NCI-H446 (cell line): ENCODE measurements at places on chromosomes 6 and 20.

DNA sequence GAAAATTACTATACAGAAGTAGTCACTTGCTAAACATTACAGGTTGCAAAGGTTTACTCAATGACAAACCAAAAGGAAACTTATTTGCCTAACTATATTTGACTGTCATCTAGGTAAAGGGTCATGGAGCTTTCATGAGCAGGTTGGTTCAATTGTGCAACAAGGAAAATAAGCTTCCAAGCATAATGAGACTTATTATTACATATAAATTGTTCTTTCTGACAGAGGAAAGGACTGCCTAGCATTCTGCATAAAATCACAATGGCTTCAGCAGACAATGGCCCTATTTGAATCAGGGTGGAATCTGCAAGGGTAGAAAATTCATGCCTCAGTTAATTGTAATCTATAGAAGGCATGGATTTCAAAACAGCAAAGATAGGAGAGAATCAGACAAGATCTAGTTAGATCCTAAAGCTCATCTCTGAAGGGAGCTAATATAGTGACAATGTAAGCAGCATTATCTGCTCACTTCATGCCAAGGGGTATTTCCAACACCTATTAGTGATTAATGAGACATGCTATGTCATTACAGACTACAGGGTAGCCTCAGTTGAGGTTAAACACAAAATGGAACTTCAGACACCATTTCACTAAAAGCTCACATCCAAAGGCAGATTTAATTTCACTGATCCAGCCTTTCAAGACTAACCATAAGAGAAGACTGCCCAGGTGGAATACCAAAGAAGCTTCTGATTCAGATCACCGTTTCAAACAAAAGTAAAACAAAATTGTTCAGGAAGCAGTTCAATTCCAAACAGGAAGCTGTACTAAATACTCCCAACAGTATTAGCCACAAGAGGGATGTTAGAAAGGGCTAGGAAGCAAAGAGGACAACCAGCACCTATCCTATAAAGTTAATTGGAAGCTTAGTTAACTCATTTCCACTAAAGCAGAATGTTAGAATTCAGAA is 8.5 kb downstream of the STAU1 start:
- no peak for DNase-seq

GRCh38 chr6:5152460-5152859 is 67.3 kb downstream of the PPP1R3G start:
- no peak for DNase-seq

GRCh38 chr6:147651249-147652063 is 143.0 kb downstream of the SAMD5 start:
- DNase-seq, result no peak

DNA sequence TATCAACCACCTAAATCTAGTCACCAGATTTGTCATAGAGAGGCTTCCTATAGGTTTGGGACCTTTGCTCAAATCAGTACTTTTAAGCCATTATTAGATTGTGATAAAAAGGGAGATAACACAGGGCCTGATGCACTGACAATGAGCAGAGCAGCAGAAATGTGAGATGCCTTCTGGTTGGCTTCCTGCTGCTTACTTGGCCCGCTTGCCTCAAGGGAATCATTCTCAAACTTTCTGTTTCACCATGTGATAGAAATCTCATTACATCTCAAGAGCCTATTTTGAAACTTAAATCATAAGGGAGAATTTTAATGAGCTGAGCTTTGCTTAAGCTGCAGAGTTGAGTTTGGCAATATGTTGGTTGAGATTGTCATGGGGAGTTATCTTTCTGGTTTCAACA is 606.0 kb downstream of the DHX35 start:
- no peak for DNase-seq

DNA sequence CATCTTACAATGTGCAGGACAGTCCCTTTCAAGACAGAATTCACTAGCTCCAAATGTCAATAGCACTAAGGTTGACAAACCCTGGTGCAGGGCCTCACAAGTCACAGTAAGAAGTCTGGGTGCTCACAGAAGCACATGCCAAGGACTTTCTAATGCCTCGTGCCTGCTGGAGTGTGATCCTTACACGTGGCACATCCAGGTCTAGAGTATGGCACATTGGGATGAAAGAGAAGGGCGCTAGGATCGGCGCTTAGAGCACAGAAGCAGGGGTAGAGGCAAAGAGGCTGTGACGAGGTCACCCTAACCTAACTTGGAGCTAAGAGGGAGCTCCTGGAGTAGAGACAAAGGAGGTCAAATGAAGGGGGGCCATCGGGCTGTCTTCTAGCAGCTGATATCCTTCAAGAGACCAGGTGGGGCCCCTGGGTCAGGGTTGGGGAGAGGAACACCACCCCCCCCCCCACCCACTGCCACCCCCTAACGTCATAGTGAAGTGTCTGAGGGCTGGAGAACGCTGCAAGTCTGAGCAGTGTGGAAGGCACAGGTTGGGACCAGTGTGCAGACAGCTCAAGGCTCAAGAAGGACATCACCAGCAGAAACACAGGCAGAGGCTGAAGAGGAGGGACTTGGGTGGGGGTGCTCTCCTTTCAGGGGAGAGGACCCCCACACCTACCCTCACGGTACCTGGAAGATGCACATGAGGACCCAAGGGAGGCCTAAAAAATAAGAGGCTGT is 97.8 kb upstream of the MRPS10 start:
- DNase-seq, result no peak

DNA sequence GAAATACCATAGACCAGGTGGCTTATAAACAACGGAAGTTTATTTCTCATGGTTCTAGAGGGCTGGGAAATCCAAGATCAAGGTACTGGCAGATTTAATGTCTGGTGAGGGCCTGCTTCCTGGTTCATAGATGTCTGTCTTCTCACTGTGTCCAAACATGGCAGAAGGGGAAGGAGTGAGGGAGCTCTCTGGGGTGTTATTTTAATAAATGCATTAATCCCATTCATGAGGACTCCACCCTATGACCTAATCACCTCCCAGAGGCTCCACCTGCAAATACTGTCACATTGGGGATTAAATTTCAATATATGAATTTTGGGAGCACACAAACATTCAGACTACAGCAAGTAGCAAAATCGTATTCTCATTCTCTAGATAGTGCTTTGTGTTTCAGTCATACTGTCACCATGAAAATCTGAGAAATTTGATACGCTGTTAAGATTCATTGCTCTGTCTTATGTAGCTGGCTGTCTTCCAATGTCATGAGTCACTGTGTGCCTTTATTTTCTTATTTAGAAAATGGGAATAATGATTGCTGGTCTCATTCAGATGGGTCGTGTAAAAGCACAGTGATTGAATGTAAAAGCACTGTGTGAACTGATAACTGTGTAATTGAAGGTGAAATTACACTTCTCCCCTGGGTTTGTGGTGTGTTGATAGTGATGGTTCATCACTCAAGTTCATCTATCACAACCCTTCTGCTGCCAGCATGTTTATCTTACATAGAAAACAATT is 8.9 kb upstream of the ERVFRD-1 start:
- DNase-seq, result peak; percentile 37

DNA sequence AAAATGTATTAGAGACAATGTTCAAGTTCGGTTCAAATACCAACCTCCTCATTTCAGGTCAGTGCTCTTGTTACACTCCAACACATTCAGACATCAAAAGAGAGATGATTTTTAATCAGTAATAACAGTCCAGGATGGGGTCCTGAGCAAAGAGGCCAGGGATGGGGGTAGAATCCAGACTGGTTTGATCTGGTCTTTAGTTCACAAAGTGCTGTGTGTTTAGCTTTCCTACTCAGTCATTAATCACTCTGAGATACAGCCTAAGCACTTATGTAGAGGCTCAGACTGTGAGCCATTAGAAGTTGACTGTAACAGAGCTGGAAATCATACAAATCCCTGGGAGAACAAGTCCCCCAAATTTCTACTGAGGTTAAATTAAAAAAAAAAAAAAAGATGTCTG is 241.6 kb downstream of the PTPRK start:
- no peak for DNase-seq

DNA sequence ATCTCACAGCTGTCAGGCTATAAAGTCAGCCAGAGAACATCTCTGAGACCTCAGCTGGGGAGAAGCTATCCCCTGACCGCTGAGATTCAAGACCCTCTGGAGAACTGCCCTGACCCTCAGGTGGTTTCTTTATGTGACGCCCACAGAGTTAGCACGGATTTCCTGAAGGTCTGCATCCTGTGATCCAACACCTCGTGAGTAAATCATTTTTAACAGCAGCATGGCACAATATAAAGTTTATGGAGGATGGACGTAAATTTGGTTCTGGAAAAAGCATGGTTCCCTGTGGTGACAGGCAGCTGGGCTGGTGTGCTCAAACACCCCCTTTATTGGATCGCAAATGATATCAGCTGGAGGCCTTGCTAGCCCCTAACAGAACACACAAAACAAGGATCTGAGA is 25.3 kb upstream of the TRAF3IP2 start:
- DNase-seq, result no peak

DNA sequence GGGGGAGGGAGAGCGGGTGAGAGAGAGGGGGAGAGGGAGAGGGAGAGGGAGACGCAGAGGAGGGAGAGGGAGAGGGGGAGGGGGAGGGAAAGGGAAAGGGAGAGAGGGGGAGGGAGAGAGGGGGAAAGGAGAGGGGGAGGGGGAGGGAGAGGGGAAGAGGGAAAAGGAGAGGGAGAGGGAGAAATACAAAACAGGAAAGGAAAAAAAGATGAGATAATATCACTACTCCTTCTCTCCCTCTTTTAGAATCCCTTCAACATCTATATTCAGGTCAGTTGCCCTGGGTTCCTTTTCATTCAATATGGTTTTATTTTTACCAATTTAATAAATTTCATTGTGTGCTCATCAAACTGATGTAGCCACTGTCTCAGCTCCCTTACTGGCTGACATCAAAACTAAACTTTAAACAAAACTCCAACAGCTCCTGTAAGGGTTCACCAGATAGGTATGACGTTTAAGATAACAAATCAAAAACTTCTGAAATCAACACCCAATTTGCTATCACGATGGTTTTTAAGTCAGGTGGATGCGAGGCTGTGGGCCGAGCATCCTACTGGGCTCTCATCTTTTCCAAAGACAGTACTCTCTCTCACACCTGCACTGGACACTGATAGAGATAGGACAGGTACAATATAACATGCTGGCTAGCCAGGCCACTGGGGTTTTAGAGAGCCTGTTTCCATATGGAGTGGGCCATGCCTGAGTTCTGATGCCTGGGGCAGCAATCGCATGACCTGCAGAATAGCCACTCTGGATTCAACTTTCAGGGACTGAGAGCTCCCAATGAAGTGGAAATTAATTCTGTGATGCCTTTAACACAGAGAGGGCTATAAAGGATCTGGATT is 99.5 kb downstream of the FYN start:
- DNase-seq, result no peak

DNA sequence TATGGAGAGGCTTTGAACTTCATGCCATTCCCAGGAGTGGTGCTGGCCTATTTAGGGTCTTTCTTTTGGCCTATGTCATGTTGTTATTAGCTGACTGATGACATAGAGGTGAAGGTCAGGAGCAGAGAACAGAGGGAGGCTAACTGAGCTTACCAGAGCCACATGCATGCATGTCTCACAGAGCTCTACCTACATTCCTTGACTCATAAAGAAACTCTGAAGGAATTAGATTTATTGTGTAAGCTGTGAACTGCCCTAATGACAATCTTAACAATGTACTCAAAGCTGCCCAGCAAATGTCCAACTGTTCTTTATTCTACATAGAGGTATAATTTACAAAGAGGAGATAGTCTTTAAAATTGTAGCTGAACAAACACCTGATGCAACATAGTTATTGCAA is 192.7 kb upstream of the CNR1 start:
- DNase-seq, result no peak

DNA sequence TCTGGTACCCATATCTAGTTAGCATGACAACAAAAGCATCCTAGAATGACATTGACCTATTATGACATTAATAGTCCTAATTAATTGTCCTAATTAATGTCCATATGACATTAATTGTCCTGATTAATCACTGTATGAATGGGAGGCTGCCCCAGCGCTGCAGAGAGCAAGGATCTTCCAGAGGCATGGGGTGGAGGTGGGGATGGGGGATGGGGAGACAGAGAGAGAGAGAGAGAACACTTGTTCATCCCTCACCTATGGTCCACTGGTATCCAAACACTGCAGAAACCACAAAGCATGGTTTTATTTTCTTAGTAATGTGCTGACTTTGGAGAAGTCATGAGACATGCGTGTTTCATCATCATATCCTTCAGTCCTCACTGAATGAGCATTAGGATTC is 235.1 kb downstream of the FNDC1 start:
- no peak for DNase-seq

DNA sequence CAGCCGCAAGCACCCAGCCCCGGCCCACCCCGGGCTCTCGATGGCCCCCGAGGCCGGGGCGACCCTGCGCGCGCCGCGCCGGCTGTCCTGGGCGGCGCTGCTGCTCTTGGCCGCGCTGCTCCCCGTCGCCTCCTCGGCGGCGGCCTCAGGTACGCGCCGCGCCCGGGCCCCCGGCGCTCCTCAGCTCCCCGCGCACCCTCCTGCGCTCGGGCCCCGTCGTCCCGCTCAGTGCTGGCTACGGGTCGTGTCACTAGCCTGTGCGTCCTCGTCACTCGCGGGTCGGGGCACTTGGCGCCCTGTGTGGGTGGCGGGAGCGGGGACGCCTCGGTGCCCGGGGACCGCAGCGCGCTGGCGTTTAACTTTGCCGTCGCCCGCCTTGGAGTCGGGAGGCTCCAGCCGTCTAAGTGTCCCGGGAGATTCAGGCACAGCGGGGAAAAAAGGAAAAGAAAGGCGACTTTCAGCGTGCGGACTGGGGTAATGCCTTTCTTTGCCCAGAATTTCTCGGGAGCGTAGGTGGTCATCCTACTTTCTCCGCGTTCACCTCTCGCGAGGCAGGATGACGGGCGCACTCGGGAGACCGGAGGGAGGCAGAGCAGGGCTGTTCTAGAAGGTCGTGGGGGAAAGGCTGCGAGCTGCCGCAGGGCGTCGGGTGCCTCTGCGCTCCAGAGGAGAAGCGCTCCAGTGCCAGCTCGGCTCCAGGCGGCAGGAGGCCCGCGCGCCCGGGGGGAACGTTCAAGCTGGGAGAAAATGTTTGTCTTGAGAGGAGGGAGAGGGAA is 545 bp downstream of the FNDC1 start:
- DNase-seq, result no peak

DNA sequence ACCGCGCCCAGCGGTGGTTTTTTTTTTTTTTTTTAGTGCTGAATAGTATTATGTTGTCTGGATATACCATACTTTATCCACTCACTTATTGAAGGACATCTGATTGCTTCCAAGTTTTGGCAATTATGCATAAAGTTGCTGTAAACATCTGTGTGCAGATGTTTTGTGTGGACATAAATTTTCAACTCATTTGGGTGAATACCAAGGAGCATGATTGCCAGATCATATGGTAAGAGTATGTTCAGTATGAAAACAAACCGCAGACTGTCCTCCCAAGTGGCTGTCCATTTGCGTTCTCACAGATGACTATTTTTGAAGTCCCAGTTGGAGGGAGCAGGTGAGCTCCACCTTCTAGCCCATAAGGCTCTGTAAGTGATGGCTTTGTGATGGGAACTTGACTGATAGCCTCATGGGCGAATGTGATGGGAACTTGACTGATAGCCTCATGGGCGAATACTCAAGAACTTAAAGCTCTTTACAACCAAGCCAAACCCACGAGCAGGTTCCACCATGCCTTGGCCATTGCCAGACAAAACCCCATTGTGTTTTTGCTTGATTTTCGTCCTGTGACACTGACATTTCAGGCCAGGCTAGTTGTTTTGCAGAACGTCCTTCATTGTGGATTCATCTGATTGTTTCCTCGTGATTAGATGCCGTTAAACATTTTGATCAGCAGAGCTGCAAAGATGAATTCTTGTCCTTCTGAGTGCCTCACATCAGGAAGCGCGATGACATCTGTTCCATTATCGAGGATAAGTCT is 51.0 kb downstream of the ZBTB2 start:
- DNase-seq, result no peak

- DNase-seq, result no peak
Observed at GRCh38 chr6:131740161-131740560, 29.3 kb upstream of the CTAGE9 start.

- no peak for DNase-seq
Observed at GRCh38 chr6:93799226-93799625, 379.9 kb upstream of the EPHA7 start.
